RWPE2 (cell line): ENCODE measurements at places on chromosomes 1 and 21.

DNA sequence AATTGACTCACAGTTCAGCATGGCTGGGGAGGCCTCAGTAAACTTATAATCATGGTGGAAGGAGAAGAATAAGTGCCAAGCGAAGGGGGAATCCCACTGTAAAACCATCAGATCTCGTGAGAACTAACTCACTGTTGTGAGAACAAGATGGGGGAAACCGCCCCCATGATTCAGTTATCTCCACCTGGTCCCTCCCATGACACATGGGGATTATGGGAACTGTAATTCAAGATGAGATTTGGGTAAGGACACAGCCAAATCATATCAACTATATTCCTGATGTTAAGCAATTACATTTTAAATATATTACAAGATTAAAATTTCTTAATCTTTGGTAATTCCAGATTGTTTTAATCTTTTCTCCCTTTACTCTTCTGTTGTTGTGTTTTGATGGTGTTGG is 55.2 kb downstream of the FNBP1L start:
- DNase-seq, result no peak

GRCh38 chr21:46065914-46066551 is 31.9 kb upstream of the COL6A2 start:
- DNase-seq, result no peak

DNA sequence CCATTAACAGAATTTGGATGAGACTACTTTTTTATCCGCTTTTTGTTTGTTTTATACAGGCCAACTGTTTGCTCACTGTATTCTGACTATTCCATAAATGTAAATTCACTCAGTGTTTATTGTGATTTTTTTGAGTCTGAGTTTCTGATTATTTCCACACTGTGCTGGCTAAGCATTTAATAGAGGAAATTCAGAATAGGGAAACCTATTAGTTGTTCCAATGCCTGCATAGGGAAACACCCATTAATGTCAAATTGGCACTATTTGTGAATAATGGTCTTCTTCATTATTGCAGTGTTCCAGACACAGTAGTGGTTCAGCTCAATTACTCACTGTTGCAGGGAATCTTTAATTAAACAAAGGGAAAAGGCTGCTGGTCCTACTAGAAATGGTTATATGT is 174.7 kb upstream of the SGIP1 start:
- DNase-seq, result no peak

DNA sequence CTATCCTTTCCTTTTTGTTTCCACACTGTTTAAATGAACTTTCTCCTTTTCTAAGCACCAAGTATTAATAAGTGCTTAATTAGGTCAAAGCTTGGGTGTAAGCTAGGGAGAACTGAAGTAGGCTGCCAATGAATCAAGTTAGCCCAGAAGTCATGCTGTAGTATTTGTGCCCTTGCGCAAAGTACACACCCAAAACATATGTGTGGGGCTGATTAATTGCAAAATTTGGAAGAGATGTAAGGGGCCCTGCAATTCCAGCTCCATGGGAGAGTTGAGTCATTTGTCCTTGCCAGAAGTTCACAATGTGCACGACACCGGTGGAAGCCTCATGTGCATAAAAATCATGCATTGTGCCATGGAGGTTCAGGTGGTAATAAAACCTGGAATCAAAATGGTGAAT is 18.6 kb upstream of the NTNG1 start:
- DNase-seq, result no peak

DNA sequence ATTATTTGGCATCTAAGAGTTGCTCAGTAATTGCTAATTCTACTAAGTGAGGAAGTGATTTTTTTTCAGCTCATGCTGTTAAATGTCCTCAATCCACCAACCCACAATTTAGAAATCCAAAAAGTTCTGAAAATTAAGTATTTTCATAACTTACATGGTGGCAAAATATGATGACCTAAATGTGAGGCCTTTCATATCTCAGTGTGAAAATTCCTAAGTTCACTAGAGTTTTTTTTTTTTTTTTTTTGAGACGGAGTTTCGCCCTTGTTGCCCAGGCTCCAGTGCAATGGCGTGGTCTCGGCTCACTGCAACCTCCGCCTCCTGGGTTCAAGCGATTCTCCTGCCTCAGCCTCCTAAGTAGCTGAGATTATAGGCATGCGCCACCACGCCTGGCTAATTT is 5.6 kb downstream of the NUCKS1 start:
- DNase-seq, result no peak

DNA sequence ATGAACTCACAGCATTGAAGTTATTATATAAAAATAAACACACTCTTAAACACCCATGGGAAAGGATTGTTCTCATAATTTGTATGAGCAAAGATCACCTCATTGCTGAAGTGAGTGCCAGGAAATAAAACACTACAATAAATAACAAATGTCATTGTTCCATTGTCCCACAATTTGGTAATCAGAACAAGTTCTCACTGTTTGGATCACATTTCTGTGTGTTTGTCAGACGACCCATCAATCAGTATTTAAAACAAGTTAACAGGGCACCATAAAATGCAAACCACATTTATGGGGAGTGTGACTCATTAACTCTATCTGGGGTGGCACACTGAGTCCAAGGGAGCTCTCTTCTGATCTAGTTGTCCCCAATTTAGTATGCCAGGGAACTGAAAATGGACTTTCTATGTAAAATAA is 124.5 kb downstream of the PTPRC start:
- no peak for DNase-seq

GRCh38 chr1:150176593-150176992 is 26.9 kb downstream of the PLEKHO1 start:
- DNase-seq, result no peak

GRCh38 chr1:185670187-185670627 is 64.0 kb upstream of the HMCN1 start:
- DNase-seq, result no peak

GRCh38 chr1:76725864-76726619 is 141.2 kb upstream of the ST6GALNAC5 start:
- no peak for DNase-seq

GRCh38 chr1:15683345-15684039 is 628 bp upstream of the PLEKHM2 start:
- DNase-seq, result no peak

DNA sequence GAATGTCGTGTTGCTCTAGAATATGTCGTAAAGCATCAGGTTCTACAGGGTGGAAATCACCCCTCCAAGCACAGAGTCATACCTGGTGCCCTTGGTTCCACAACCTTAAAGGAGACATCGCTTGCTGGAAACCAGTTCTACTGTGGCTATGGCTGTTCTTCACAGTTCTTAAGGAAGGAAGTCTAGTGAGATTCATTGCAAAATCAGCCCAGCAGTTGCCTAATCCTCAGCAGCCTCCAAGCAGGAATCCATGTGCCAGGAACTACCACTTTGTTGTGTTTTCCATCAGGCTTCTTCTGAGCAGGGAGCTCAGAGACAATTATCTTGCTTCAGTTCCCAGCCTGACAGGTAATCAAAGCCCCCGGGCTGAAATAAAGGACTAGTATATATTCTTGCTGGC is 45.0 kb upstream of the SLC35F3 start:
- DNase-seq, result no peak

GRCh38 chr1:42769811-42770210 is 2.8 kb downstream of the C1orf50 start:
- DNase-seq, result no peak

DNA sequence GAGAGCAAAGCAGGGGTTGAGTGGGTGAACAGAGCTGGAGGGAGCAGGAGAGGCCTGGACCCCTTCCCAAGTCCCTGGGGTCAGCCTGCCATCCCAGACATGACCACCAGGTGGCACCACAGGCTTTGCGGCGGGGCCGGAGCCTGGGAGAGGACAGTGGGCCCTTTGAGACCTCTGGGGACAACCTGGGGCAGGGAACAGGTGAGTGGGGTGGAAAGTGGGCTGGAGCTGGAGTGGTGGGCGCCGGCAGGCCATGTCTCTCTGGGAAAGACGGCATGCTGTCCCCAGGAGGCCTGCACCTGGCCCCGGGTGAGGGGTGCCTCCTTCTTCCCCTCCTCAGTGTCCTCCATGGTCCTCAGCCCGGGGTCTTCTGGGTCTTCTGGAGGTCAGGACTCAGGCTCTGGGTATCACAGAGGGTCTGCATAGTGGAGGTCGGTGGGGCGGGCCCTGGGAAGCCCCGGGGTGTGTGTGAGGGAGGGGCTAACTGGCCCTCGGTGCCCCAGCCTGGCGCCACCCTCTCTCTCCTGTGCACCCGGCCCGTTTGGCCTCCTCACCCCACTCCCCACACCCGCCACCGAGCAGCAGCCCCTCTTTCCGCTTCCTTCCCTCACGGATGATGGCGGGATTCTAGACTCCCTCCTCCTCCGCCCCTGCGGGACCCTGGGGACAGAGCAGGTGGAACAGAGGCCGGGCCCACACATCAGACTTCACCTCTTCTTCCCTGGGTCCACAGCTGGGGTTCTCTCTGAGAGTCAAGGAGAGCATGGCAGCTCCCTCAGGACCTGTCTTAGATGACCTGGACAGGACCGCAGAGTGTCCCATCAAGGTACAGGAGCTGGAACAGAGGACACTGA is 28.5 kb upstream of the PKP1 start:
- peak; percentile 54 for DNase-seq

- peak; percentile 88 for DNase-seq
Measured at GRCh38 chr1:6157528-6158174, 22.5 kb downstream of the CHD5 start.

DNA sequence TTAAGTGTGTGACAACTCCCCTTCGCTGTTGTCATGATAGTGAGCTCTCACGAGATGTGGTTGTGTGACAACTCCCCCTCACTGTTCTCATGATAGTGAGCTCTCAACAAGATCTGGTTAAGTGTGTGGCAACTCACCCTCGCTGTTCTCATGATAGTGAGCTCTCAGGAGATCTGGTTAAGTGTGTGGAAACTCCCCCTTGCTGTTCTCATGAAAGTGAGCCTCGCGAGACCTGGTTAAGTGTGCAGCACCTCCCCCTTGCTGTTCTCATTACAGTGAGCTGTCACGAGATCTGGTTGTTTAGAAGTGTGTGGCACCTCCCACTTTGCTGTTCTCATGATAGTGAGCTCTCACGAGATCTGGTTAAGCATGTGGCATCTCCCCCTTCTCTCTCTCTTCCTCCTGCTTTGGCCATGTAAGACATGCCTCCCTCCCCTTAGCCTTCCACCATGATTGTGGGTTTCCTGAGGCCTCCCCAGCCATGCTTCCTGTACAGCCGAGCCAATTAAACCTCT is 25.1 kb upstream of the LSS start:
- no peak for DNase-seq

- DNase-seq, result no peak
Measured at GRCh38 chr1:21020151-21020550, 156.5 kb downstream of the EIF4G3 start.

- no peak for DNase-seq
Measured at GRCh38 chr1:10556430-10557005, 81.8 kb downstream of the PEX14 start.

DNA sequence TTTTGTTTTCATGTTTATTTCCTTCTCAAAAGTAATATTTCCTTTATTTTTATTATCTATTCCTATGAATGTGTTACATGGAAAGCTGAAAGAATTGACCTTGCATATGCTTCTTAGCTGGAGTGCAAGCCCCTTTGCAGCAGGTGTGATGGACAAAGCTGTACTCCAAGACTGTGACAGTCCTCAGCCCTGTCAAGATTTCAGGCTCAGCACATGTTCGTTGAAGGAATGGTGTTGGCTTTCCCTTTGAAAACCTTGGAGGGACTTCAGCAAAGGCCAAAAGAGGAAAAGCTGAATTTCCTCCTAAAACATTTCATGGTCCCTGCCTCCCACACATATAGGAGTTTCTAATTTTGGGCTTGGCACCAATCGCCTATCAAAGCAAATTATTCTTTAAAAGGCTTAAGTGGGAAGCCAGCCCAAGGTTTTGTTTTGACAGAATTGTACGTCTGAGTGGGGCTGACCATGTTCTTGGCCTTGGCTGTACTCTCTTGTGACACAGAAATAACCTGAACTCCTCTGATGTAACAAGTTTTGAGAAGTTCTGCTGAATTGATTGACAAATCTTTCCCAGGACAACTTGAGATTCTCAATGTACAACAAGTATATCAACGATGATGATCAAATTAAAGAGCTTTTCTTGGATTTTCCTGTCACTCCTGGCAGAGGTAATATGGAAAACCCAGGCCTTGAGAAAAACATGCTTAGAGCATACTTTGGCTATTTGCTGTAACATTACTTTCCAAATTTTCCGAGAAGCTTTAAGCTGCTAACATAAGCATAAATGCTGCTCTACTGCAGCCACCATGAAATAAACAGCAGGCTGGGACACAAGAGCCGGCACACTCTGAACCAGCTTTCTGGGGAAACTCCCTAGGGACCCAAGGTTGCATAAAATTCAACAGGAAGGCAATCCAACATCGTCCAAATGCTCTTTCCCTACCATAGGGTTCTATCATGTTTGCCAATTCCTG is 135.7 kb upstream of the ZNF648 start:
- DNase-seq, result no peak

DNA sequence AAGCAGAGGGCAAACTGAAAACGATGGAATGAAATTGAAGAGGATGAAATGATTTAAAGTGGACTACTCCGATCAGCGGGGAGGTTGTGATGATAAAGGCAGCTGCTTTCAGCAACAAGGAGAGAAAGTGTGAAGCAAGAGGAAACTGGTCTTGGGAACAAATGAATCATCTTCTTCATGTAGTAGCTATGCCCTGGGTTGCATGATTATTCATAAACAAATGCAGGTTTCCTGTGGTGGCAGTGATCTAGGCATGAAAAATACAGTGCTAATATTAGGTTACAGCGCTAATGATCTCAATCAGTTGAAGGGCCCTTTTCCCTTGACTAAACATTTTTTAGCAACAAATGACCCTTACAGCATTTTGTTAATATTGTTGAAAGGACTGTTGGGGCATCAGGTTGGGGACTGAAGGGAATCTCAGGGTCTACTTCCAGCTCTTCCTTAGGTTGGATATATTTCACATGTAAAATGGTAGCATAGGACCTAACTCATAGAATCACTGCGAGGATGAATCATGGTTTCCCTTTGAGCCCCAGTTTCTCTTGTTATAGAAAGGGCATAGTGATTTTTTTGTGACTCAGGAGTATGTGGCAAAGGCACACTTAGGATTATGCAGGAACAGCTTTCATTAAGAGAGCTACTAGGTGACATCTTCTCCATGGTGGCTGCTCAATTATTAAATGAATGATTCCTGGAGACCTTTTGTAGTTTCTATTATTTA is 1.9 kb upstream of the ZFYVE9 start:
- DNase-seq, result no peak

DNA sequence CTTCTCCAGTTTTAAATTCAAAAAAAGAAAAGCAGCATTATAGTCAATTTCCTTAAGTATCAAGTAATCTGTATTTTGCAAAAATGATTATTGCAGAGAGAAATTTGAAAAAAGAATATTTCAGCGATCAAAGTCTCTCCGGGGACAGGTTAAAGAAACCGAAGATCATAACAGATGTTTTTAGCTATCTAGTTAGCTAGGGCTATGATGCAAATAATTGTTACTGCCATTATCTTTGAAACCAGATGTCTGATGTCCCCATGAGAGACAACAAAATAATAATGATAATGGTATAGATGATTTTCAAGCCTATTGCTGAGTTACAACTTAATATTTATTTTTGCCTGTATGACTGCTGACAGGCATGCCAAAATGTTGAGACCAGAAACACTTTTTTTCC is 1326.0 kb downstream of the PLA2G4A start:
- no peak for DNase-seq

GRCh38 chr1:25985171-25985570 is 12.7 kb downstream of the PAFAH2 start:
- DNase-seq, result no peak

GRCh38 chr1:224183591-224184312 is 712 bp downstream of the DEGS1 start:
- DNase-seq, result no peak

- peak; percentile 29 for DNase-seq
Measured at GRCh38 chr1:153546796-153547559, 1.4 kb upstream of the S100A4 start.

GRCh38 chr1:165629848-165630628 is 996 bp upstream of the MGST3 start:
- DNase-seq, result no peak

- DNase-seq, result no peak
Measured at GRCh38 chr1:223651291-223651991, 14.1 kb downstream of the CAPN8 start.
